Gastroesophageal sphincter (tissue), 4 donors: ENCODE measurements at places on chromosomes 6 and 20.

DNA sequence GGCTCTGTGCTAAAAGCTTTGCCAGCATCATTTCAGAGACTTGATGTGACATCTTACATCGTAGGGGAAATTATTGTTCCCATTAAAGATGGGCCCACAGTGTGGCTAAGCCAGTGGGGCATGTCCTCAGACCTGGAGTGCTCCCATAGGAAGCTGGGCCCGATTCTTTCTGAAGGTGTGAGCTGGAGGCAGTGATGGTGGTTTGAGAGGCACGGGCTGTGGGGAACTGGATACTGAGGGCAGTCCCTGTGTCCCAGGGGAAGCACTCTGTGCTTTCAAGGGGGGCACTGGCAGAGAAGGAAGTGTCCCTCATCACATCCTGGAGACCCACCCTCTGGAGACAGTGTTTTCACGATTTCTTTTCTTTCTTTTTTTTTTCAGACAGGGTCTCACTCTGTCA is 8.6 kb upstream of the FAM110A start:
- H3K27ac ChIP-seq, result no peak overlapping the region
- no peak overlapping the region for H3K4me3 ChIP-seq
- H3K36me3 ChIP-seq, result no peaks in the 10 kb centered on the region
- H3K27me3 ChIP-seq, result peaks cover 6% of the 10 kb centered on the region
- H3K4me1 ChIP-seq, result no peaks in the 10 kb centered on the region

DNA sequence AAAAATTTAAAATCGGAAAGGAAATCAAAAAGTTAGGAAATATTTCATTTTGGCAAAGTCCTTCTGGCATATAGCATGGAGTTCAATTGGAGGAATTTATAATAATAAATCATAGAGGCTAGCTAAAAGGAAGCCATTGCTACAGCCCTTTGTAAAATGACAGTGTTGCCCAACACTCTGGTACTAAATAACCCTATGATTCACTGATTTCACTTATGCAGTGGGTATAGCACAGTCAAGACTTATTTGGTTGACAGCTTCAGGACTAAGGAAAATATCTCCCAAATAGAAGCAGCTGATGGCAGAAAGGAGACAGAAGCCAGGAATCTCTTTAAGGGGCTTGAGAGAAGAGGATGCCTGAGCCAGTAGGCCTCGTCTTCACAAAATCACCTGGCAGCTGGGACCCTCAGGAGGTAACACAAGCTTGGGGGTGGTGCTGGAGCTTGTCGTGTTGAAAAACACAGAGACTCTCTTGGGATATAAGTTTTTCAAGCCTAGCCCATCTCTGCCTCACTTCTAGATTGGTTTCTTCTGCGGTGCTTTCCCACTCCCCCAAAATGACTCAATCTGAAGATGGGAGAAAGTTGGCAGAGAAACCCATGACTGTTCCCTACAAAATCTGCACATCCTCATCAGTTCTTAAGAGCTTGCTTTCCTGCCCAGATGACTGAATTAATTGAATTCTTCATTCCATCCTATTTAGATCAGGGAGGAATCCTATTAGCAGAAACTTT is 38.4 kb upstream of the EYA4 start:
- H3K36me3 ChIP-seq, result no peaks in the 10 kb centered on the region
- no peaks in the 10 kb centered on the region for H3K4me1 ChIP-seq
- H3K4me3 ChIP-seq, result no peak overlapping the region
- no peak for ATAC-seq
- H3K27ac ChIP-seq, result no peak overlapping the region

- H3K4me1 ChIP-seq, result no peaks in the 10 kb centered on the region
- H3K27ac ChIP-seq, result no peak overlapping the region
Measured at GRCh38 chr20:38692436-38693411, 31.6 kb upstream of the SLC32A1 start.

DNA sequence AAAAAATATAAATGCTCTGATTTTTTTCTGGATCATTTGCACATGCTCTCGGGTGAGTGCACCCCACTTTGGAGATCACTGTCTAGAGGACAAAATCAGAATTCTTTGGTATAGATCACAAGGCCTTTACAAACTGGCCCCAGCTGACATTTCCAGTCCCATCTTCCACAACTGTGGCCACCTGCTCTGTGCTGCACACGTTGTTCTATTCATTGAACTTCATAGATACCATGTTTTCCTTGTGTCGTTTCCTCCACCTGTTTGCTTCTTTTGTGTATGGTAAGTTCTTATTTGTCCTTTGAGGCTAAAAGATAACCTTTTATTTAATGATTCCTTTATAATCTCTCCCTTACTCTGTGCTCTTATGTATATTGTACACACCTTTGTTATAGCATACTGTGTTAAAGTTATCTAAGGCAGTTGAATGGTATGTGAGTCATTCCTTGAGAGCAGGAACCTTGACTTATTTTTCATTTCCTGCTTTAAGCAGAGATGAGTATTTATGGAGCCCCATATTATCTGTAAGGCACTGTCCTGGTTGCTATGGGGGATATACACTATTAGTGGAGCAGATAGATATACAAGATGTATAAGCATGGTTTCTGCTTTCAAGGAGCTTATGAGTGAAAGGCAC is 12.0 kb upstream of the SLC17A5 start:
- no peak overlapping the region for H3K27ac ChIP-seq
- no peak for ATAC-seq
- no peak overlapping the region for H3K4me3 ChIP-seq

GRCh38 chr20:33415948-33416347 is 14.6 kb upstream of the CDK5RAP1 start:
- H3K4me1 ChIP-seq, result no peaks in the 10 kb centered on the region
- H3K36me3 ChIP-seq, result no peaks in the 10 kb centered on the region
- H3K4me3 ChIP-seq, result no peak overlapping the region

GRCh38 chr6:16660157-16660497 is 101.1 kb downstream of the ATXN1 start:
- no peaks in the 10 kb centered on the region for H3K36me3 ChIP-seq
- no peaks in the 10 kb centered on the region for H3K27me3 ChIP-seq
- no peak overlapping the region for H3K27ac ChIP-seq
- no peak overlapping the region for H3K4me3 ChIP-seq
